ENCODE measurements at places on chromosomes 6 and 20. TPM values are rescaled to one million over a fixed set of nuclear protein-coding genes. Genes with fewer than 3 reads are reported as not detected.

Gene ECT2L
- total RNA-seq: not detected

Gene MUC21
- not detected for total RNA-seq

Gene KHDC1
- total RNA-seq: 3.1 TPM

Gene RBM38
- 7.4 TPM for total RNA-seq

Gene RUNX2
- 23.5 TPM for total RNA-seq

Gene ACTL10
- total RNA-seq: 0.96 TPM

Gene MPIG6B
- not detected for total RNA-seq

Gene ELOVL4
- total RNA-seq: 5.5 TPM

Gene PACRG
- not detected for total RNA-seq

Gene PDSS2
- total RNA-seq: 11.0 TPM

Gene IL17A
- not detected for total RNA-seq

Gene HLA-DQB2
- not detected for total RNA-seq

Gene RIPOR2
- 1.7 TPM for total RNA-seq

Gene PEX6
- 22.3 TPM for total RNA-seq

Gene AKAP12
- 37.9 TPM for total RNA-seq

Gene HLA-G
- not detected for total RNA-seq

Gene BTN2A1
- 22.9 TPM for total RNA-seq

Gene RIPOR3
- 0.13 TPM for total RNA-seq

Gene OR14J1
- not detected for total RNA-seq

Gene BCAS1
- not detected for total RNA-seq

Gene TMC2
- total RNA-seq: not detected

Gene OLIG3
- total RNA-seq: not detected

Gene BACH2
- not detected for total RNA-seq

Gene TINAG
- 0.29 TPM for total RNA-seq

Gene FRMD1
- total RNA-seq: not detected
